ENCODE measurements at places on chromosomes 5 and 9. TPM values are rescaled to one million over a fixed set of nuclear protein-coding genes. Genes with fewer than 3 reads are reported as not detected.
A peak's percentile ranks its signal among the peaks of the same experiment; 100 is the strongest.

GRCh38 chr5:40909264-40909663 is at the start of gene C7:
Gene C7, plus strand, starts transcription at chr5:40909497. Its CDS starts 114 bp downstream, at chr5:40909611.
- DNase-seq: peak; percentile 94

DNA sequence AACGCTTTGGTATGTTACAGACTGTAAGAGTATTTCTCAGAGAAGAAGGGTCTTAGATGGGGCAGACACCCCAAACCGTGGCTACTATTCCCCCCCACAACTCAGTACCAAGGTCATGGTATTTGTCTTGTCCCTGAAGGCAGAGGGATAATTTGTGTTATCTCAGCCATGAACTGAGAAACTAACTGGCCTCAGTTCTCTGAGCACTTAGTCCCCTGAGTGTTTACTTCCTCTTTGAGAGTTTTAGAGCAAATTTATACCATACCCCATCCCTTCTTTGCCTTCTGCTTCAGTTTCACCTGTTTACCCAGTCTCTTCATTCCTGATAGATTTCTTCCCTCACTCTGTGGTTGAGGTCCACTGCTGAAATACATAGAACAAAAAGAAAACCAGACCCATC is 183.9 kb downstream of the LRRC70 start:
- DNase-seq: no peak

DNA sequence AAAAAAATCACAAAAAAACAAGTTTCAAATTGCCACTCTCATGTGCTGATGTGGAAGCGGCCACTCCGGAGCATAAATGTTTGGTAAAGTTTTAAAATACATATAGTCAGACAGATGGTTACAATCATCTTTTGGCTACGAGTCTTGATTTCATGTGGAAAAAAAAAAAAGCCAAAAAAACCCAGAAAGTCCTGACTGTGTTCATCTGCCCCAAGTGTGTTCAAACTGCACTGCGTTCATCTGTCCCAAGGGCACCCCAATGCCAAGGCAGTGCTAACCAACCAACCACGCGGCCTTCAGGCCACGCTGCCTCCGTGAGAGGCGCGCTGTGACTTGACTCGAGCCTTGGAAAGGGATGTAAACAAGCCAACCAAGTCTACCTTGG is 127.1 kb downstream of the MYO10 start:
- no peak for DNase-seq

- DNase-seq: no peak
Measured at GRCh38 chr5:65933295-65933694, 6.9 kb downstream of the ERBIN start.

DNA sequence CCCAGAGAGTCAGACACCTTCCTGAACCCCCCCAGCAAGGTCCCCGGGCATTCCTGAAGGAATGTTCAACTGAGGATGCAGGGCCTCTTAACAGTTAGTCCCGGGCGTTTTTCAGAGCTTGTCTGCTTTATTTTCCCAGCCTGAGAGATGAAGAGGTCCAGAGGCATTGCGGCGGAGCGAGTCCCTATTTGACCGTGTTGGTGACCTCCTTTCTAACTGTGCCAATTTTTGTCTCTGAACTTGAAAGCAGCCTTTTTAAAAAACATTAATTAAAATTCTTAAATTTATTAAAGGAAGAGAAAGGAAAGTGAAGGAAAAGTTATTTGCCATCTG is 433 bp upstream of the PTAR1 start:
- DNase-seq: peak; percentile 36

DNA sequence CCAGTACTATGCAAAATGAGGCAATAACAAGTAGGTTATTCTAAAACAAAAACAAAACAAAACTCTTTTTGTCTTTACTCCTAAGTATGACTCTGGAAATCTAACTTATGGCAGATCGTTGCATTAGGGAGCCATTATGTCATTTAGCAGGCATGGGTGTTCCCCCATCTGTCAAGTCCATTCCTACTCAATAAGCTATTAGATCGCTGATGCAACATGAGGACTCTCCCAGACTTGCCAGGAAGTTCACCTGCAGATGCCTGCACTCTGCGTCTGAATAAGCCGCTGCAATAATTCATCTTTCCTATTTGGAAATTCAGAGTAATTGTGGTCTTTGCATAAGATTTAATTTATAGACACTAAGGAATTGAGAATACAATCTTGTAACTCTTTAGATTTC is 585.0 kb downstream of the KIF4B start:
- DNase-seq: no peak

DNA sequence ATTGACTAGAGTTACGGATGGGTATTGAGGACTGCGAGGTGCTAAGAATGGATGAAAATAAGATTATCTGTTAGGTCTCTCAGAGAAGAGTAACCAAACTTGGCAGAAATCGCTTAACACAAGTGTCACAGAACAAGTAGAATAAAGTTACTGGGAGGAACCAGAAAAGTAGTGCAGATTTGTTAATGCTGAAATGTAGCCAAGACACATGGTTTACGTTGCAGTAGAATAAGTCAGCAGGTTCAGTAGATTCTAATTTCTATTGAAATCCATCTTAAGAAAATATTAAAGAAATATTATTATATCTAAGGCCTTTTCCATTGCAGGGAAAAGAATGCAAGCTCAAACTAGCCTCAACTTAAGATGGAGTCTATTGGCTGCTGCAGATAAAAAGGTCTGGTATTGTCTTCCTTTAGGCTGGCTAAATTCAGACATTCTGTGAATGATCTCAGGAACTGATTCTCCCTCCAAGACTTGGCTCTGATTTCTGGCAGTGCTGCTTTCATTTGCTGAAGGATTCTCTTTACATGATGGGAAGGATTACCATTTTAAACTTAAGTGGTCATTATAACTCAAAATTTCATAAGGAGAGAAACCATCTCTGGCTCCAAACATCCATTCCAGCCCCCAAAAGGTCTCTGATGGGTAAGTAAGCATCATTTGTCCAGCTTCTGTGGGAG is 314.9 kb downstream of the MARCHF11 start:
- no peak for DNase-seq

Gene MPDZ
- polyA plus RNA-seq: 66.0 TPM

Gene PFDN1
- 97.3 TPM for polyA plus RNA-seq

Gene NRARP
- polyA plus RNA-seq: 8.6 TPM
